ENCODE measurements at places on chromosomes 1 and 21.
A peak's percentile ranks its signal among the peaks of the same experiment; 100 is the strongest.

- no peak for DNase-seq
Measured at GRCh38 chr1:154454386-154455120, 47.5 kb upstream of the TDRD10 start.

GRCh38 chr1:238900334-238900865, 486.0 kb upstream of the CHRM3 start:
- no peak for DNase-seq

DNA sequence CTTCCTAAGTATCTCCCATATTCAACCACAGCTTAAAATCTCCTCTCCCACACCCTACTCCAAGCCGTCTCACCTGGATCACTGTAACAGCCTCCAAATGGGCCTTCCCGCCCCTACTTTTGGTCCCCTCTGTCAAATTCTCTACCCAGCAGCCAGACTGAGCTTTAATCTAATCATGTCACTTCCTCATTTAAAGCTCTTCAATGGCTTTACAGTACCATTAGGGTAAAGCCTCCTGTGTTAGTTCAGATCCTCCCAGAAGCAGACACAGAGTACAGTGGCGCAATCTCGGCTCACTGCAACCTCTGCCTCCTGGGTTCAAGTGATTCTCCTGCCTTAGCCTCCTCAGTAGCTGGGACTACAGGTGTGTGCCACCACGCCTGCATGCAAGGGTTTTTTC, 46.8 kb upstream of the PSEN2 start:
- no peak for DNase-seq

GRCh38 chr1:12774801-12775345, 1.3 kb downstream of the PRAMEF12 start:
- DNase-seq = no peak

DNA sequence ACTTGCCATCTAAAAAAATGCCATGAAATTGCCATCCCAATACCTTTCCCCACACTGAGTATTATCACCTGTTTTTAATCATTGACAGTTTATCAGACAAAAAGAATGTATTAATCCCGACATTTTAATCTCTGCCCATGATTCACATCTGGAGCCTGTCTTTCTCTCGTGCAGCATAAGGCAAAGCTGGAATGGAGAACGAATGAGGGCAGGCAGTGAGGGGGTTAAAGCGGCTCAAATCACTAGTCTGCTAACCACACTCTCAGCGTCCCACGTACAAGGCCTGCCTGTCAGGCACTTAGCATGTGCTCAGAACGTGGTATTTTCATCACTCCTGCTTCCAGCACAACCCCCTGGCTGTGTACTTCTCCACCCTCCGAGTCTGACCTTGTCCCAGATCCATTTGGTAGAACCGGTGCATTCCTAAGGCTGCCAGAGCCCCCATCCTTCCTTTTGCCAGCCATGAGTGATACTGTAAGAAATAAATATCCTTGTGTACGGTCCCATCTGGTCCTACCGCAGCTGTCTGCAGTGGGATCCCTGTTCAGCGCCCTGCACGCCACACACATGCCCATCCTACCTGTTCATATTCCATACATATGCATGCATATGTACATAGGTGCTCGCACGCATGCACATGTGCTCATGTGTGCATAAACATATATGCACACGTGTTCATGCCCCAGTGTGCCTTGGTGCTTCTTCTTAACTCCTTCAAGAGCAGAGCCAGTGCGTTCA, 34.6 kb upstream of the FHAD1 start:
- DNase-seq = no peak

GRCh38 chr1:195335541-195335940, 1272.7 kb downstream of the KCNT2 start:
- no peak for DNase-seq

DNA sequence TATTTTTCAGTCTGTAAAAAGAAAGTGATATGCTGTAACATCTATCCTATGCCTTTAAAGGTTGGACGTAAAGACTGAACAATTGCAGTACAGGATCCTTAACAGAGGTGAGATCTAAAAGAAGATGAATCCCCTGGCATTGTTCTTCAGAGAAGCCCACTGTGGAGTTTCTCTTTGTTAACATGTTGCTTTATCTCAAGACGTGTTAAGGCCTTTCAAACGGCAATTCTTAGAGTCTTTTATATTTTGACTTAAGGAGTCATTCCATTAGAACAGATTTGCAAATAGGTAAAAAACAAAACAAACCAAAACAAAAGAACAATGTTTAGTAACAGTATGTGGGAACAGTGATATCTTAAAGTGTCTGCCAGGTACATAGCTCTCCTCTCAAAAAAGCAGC, 225.1 kb upstream of the ZP4 start:
- DNase-seq = no peak

- no peak for DNase-seq
Measured at GRCh38 chr1:160588468-160588867, 9.2 kb upstream of the CD84 start.

DNA sequence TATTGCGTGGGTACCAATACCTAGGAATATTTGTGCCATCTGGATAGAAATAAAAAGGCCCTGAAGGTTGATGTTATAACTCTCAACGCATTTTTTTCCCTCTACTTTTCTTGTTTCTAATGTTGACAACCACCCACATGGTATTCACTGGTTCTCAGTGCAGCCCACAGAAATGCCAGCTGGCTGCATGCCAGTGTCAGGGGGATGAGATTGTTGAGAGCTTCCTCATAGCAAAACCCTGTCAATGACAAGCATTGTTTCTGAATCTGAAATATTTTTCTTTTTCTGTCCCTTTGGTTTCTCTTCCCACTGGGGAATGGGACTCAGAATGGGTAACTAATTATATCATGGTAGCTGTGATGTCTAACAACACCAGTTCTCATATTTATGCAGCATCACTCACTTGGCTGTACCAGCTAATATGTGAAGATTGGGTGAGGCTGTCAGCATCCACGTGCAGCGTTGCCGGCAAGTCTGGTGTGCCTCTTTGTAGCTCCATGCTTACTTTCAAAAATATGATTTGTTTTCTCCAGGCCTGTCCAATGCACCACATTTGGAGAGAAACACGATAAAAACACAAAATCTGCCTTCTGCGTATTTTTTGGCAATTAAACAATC, 284.6 kb downstream of the PTBP2 start:
- DNase-seq = peak; percentile 94

- no peak for DNase-seq
Measured at GRCh38 chr1:3368059-3368458, 86.4 kb upstream of the ARHGEF16 start.

GRCh38 chr1:65844296-65844695, 51.6 kb downstream of the PDE4B start:
- DNase-seq = no peak

- no peak for DNase-seq
Measured at GRCh38 chr1:200808846-200809245, 63.9 kb upstream of the GPR25 start.

GRCh38 chr1:30044656-30045144, 678.7 kb downstream of the MATN1 start:
- DNase-seq = no peak

DNA sequence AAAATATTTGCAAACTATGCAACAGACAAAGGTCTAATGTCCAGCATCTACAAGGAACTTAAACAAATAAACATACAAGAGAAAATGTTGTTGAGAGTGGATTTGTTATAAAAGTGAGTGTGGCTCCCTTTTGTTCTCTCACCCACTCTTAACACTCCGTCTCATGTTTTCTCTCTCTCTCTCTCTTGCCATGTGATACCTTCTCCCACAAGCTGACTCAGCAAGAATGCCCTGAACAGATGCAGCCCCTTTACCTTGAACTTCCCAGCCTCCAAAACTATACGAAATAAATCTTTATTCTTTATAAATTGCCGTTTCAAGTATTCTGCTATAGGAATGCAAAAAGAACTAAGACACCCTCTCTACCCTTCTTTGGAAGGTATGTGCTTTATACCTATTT, 234.1 kb downstream of the ADGRL2 start:
- no peak for DNase-seq

DNA sequence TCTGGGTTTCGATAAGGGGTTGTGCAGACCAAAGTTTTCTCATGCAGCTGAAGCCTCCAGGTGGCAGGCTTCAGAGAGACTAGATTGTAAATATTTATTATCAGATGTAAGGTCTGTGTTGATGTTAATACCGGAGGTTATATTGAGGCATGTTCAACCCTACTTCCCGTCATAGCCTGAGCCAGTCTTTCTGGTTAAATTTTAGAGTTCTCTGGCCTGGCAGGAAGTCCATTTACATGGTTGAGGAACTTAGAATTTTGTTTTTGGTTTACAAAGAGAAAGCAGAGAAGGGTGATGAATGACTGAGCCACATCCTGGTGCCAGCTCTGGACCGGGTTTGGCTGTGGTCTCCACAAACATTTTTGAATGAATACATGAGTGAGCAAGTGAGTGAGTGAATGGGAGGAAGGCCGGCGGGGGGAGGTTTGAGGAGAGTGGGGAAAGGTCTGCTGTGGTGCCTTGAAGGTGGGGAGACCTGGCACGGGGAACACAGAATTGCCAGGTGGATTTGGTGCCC, 218.5 kb downstream of the DISC1 start:
- DNase-seq = peak; percentile 65
